Hematopoietic multipotent progenitor cell (in vitro differentiated cells): ENCODE measurements at places on chromosomes 12 and 14.

DNA sequence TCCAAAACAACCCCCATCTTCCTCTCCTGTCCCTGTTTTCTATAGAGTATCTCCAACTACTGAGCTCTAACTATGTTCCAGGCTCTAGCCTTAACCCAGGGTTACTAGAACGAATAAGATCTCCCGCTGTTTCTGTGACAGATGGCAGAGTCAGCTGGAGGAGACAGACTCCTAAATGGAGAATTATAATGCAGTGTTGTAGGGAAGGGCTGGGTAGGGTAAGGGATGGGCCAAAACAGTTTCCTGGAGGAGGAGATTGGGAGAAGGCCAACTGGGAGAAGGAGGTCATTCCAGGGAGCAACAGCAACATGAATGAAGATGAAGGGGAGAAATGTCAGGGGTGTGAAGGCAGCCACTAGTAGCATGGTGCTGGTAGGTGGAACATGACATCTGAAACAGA, 73.4 kb upstream of the ANO4 start:
- DNase-seq: no peak

DNA sequence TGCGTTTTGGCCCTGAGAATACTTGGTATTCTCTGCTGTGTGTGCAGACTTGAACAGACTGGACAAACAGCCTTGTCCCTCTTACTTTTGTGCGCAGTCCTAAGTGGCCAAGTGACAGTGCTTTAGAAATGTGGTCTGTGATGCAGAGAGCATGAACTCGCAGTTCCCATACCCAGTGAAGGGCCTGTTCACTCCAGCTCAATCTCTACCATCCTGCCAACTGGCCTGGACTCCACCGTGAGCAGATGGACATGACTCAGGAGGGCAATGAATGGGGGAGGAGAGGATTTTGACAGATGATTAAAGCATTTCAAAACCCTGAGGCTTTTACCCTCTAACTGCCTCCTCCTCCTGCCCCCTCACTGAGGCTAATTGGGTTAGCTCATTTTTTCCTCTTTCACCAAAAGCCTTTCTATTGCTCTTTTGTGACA, 62.5 kb upstream of the PYGL start:
- DNase-seq: no peak

DNA sequence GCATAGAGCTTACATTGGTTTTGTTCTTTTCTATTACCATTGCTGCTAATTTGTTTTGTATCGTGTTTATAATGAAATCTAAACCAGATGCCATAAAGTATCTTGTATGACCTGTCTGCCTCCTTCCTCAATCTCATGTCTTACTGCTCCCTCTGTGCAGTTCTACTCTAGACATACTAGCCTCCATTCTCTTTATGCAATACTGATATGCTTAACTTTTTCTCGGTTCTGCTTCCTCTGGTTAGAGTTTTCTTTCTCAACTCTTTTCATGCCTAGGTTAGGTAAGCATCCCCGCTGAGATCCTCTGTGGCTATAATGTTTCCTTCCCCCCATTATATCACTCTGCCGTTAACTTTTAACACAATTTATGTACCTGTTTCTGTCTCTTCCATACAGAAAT, 852.3 kb downstream of the TRHDE start:
- no peak for DNase-seq

DNA sequence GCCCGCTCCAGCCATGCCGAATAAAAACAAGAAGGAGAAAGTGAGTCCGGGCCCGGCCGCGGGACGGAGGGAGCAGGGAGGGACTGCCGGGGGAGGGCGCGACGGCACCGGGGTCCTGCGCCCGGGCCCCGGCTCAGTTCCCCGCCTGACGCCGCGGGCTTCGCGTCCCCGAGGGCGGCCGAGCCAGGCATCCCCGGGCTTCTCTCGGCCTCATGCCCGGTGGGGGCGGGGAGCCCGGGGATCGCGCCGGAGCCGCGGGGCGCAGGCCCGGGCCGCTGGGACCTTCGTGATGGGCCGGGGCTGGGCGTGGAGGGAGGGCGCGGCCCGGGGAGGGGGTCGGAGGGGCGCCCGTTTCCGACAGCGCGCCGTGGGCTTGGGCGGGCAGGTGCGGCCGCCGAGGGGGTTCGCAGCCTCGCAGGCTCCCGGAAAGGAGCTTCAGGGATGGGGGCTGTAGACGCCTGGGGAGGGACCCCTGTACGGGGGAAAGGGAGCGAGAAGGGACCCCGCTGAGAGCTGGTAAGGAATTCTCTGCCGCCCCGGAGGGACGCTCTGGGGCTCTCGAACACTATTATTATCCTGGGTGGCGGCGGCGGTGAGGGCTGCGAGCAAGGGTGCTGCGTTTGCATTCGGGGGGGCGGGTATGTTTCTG, 496 bp downstream of the PPP2R5C start:
- no peak for DNase-seq

DNA sequence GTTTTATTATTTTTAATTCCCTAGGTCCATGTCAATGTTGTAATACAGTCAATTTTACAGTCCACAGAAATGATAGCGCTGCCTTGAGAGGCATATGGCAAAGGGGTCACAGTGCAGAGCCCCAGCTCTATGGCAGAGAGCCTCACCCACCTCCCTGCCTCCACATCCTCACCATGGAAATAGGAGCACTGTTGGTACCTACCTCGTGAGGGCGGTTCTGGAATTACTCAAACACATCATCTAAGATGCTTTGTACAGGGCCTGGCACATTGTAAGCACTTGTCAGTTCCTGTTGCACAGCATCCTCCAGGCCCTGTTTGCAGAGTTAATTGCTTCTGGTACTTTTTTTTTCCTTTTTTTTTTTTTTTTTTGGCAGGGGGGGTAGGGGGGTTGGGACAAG, 4.1 kb upstream of the AKAP5 start:
- no peak for DNase-seq
